ENCODE measurements at places on chromosomes 3 and 15.

DNA sequence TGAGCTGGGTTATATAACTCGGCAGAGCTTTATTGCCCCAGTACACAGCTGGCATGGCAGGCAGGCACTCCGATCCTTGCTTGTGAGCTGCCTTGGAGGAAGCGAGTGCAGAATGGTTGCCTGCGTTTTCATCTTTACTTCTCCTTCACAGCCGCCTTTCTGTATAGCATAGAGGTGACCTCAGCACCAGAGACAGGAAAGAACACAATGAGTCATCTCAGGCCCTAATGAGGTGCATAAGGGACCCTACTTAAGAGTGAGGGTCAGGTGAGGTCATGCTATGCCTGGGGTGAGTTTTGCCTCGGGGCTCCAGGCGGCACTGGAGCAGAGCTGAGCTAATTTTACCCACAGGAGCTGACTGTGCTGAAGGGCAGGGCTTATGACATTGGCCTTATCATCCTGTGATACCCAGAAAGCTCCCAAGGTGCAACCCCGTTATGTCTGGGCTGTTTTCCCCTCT is 43.5 kb downstream of the LPP start:
- no peak for DNase-seq

DNA sequence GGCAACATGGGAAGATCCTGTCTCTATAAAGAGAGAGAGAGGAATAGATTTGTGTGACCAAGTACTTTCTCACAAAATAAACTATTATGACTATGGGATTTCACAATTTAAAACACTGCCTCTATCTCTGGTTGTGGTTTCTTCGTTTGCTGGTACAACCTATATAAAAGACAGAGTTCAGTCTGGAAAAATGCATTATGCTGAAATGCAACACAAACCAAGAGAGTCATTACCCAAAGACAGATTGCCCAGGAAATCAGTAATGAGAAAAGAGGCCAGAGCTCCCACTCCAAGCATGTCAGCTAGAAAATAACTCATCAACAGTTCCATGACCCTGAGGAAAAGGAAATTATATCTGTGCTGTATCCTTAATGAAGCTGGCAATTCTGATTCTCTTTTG is 23.2 kb downstream of the GPR176 start:
- DNase-seq = no peak

GRCh38 chr3:16060358-16060852 is 114.1 kb upstream of the GALNT15 start:
- no peak for DNase-seq

DNA sequence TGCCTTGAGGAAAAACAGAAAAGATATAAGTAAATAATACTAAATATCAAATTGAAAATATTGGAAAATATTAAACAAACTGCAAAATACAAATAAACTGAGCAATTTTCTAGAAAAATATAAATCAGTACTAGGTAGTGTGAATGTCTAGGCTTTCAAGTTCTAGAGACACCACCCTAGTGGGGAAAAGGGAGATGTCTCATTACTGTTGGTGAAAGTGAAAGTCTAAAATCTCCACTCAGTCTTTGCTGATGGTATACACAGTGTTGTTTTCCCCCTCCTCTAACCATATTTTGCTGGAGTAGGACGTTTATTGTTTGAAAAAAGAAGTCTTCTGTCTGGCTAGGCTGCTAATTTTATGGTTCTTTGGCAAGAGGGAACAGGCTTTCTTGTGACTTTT is 1368.9 kb downstream of the OTOL1 start:
- DNase-seq = no peak

- DNase-seq = no peak
These were observed 306.7 kb upstream of the TBC1D5 start for GRCh38 chr3:18049096-18049495.

GRCh38 chr3:186824430-186825139 is 17.9 kb upstream of the ADIPOQ start:
- DNase-seq = no peak

- no peak for DNase-seq
These were observed 268.7 kb upstream of the THRB start for GRCh38 chr3:24763393-24763792.

DNA sequence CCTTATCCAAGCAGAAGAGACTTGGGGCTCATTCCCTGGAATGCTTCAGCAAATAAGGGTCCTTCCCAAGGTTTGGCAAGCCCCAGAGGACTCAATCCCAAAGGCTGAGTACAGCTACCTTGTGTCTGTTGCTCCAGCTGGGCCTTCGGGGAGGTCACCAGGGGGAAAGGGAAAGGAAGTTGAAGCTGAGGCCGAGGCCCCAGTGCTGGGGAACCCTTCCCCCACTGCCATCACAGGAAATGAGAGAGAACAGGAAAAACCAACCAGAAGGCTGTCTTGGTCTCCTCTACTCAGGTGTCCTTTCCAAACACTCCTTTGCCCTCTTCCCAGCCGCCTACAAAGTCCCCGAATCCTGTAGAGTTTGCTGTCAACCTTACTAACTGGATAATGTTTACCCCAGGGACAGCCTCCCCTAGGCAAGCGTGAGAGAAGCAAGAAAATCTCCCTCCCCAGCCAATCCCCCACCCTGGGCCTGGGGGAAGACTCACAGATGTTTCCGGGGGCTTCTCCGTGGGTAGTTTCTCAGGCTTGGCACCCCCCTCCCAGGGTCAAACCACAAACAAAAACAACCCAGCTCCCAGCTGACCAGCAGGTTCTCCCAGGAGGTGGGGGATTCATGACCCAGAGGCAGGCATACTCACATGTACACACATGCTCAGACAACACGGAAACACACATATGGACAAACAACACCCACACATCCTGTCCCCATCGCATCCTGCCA is 5.5 kb downstream of the CSRNP1 start:
- DNase-seq = no peak

All from stimulated activated CD4-positive, alpha-beta T cell treated with anti-CD3 and anti-CD28 coated beads, TNF-alpha, amount 100 ng/mL, for 1 hour (primary cell).